ENCODE measurements at places on chromosomes 4 and X.

DNA sequence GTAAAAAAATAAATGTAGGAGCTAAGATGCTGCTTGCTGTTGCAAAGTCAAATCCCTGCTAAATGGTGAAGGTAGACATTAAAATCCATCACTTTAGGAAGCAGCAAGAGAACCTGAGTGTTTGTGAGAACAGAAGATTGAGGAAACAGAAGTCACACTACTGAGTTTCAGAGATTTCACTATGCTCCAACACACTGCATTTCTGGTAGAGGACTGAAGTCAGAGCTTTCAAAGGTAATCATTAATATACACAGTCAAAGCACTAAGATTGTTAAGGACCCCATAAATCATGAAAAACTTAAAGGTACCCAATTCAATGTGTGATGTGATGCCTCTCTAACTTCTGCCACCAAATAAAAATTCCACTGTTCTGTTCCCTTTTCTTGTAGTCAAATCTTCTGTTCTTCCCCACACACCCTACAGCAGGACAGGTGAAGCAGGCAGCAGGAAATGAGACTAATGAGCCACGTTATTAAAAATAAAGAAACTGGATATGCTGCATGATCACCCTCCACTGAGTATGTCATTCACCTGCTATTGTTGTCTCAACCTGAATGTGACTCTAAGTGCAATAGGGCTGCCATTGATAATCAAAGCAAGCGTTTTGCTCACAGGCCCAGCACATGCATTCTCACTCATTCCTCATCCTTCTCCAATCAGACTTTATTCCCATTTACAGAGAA, 28.9 kb upstream of the APELA start:
- no peak for DNase-seq

DNA sequence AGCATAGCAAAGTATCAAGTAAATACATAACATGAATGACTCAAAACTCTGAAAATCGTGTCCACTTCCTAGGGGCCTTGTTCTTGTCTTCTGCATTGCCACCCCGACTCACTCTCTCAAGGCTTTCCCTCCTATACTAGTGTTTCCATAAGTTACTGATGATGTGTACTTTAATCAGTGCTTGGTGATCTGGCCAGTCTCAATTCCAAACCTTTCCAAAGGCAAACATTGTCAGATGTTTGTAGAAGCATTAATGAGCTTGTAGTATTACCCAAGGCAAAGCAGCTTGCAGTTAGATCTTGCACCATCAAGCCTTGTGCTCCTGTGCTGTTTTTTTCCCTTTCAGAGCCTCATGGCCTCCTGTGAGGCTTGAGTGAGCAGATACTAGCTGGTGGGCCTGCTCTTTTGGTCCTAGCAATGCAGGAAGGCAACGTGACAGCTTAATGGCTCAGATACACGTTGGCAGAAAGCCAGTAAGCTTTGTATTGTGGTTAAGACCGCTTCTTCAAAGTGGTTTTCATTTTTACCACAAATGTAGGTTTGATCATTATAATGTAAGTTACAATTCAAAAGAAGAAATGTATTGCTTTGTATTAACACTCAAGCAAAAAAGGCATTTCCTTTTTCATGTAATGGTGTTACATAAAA, 51.8 kb downstream of the RBPJ start:
- DNase-seq, result peak; percentile 84

GRCh38 chrX:131704136-131704695, 160.3 kb downstream of the OR13H1 start:
- no peak for DNase-seq

GRCh38 chr4:24840826-24841543, 45.6 kb downstream of the SOD3 start:
- no peak for DNase-seq

DNA sequence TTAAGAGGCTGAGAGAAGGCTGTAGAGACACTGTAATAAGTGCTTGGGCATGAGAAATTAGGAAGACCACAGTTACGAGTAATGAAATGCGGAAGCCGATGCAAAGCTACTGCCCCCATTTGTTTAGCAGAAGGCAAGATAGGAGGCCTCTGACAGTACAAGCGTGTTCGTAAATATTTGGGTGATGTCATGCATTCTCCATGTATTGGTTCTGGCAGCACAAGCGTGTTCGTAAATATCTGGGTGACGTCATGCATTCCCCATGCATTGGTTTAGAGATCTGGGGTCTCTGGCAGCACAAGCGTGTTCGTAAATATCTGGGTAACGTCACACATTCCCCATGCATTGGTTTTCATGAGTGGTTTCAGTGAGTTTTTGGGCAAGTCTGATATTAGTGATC, 661.5 kb upstream of the FRG1 start:
- DNase-seq, result no peak

- no peak for DNase-seq
Measured at GRCh38 chr4:152073351-152074087, 312.7 kb upstream of the GATB start.

- no peak for DNase-seq
Measured at GRCh38 chrX:47674776-47675175, 15.8 kb upstream of the UXT start.

GRCh38 chr4:123741906-123742305, 345.3 kb downstream of the SPRY1 start:
- DNase-seq, result no peak

DNA sequence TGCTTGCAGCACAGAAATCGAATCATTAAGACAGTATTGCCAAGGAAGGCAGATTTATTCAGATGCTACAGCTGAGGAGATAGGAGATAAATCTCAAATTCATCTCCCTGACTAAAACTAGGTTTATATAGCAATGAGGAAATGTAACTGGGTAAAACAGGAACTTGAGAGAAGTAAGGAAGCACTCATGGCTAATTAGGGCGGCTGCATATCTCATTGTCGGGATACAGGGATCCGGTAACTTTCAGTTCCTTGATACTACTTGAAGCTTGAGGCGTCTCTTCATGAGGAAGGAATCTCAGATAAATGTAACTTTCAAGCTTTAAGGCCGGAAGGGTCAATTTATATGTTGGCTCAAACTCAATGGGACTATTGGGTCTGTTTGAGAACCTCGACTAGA, 129.2 kb upstream of the WDR1 start:
- no peak for DNase-seq

- no peak for DNase-seq
Measured at GRCh38 chr4:85688055-85688740, 213.2 kb downstream of the ARHGAP24 start.

DNA sequence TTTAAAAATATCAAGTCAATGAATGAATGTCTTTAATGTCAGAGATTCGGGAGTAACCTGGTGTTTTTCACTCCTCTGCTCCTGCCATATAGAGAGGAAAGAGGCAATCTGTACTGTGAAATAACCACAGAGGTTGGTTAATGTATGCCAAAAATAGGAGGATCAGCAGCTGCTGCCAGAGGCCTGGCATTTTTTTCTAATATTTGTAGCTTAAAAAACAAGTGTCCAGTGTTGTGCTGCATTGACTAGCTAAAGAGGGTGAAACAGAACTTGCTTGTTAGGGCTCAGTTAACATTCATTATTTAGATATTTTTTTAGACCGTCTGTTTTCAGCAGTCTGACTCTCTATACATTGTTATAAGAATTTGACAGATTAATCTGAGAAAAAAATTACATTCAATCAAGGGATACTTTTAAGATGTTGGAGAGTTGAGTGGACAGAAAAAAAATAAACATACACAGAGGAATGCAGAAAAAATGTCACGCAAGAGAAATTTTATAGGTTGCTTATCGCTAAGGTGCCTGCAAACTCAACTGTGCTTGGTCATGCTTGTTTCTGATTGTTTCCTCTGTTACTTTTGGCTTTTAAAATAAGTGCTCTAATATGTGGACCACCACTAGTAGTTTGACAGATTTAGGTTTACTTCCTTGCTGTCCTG, 392.3 kb upstream of the GALNT7 start:
- DNase-seq, result no peak

DNA sequence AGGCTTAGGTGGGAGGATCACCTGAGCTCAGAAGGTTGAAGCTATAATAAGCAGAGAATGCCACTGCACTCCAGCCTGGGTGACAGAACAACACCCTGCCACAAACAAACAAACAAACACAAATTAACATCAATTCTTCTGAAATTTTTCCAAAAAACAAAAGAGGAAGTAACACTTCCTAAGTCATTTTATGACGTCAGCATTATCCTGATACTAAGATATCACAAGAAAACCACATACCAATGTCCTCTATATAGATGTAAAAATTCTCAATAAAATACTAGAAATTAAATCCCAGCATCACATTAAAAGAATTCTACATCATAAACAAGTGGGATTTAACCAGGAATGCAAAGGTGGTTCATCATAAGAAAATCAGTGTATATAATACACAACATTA, 64.4 kb upstream of the STK26 start:
- no peak for DNase-seq

- DNase-seq, result no peak
Measured at GRCh38 chrX:140104760-140105159, 139.4 kb upstream of the CXorf66 start.

- DNase-seq, result no peak
Measured at GRCh38 chr4:132344924-132345828, 803.9 kb upstream of the PCDH10 start.

DNA sequence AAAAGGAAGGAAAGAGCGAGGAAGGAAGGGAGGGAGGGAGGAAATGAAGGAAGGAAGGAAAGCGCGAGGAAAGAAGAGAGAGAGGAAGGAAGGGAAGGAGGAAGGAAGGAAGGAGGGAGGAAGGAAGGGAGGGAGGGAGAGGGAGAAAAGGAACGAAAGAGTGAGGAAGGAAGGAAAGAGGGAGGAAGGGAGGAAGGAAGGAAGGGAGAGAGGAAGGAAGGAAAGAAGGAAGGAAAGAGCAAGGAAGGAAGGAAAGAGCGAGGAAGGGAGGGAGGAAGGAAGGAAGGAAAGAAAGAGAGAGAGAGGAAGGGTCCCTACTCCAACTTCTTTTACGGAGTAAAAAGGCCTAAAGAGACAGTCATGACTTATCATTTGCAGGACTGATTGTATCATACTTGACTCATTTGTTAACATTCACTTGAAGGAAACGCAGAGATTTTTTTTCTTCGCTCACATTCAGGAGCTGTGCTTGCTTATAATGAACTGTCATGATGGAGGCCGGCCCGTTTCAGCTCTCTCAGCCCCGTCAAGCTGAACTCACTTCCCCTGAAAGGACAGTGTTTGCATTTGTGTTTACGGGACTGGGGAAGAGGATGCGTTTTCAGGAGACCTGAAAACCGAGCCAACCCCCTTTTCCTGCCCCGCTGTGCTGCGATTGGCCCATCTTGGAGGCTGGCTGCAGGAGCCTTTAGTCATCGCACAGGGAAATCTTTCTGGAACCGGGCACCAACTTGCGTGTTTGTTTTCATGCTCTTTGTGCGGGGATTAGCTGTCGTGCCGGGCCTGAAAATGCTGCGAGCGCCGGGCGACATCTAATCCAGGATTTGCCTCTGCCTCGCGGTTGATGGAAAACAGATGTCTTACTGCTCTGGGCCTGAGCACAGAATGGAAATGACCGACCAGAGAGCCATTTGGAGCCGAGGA, 17.8 kb downstream of the TRIM2 start:
- DNase-seq, result peak; percentile 37

GRCh38 chrX:120459309-120459708, 9.8 kb downstream of the LAMP2 start:
- no peak for DNase-seq

DNA sequence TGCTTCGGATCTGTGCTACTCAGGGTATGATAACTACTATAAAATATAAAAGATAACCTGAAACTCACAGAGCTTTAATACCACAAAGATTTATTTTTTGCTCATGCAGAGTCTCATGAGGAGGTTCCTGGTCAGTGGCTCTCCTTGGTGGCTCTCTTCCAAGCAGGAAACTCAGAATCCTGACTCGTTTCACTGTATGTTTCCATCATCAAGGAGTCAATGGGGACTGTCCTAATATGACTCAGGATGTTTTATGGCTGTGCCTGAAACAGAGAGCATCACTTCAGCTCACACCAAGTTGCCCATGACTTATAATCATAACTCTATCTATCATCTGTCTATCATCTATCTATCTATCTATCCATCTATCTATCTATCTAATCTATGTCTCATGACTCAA, 620.8 kb upstream of the NR3C2 start:
- DNase-seq, result no peak

DNA sequence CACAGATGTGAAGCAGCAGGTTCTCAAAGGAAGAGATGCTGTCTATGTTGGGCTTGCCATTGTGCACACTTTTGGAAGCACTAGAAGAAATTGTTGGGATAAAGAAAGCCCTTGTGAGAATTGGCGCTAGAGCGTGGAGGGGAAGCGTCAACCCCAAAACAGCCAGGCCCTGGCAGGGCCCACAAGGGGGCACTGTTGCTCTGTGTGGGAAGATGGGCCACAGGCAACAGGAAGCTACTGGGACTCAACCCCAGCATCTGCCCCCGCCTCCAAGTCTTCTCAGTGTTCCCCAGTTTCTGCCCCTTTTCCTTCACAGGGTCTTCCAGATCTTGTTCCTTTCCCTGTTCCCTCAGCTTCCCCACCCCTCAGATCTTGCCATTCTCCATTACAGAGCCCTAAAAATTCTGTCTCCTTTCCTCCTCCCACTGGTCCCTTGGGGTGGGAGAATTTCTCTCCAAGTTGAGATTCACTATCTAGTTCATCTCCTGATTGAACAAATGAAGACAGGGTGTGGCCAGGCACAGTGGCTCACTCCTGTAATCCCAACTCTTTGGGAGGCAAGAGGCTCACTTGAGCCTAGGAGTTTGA, 85.5 kb downstream of the STARD8 start:
- DNase-seq, result peak; percentile 37

DNA sequence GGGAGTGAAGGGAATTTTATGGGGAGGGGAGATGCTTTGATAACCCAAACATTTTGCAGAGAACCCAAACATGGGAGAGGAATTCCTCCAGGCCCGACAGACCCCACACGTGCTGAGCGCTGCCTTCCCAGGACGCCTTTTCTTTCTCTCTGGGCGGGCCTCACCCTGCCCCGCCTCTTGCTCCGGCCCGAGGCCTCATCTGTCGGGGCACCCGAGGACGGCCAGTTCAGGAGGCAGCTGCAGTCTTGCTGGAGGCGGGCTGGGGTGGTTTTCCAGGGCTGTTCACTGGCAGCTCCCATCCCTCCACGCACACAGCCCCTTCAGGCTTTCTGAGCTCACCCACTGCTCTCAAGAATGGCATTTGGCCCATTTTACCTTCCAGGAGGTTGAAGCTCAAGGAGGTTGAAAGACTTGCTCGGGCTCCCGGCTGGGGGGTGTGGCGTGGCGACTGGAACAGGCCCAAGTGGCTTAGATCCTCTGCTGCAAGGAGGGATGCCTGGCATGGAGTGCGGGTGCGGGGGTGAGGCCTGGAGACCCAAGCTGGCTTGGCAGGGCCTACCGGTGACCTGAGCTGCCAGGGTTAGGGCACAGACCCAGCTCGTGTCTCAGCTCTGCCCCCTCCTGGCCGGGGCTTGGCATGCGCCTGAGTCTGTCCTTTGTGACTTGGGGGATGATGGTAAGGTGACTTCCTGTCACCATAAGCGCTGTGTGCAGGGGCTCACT, 99.2 kb downstream of the PSAPL1 start:
- DNase-seq, result peak; percentile 15

GRCh38 chr4:85459736-85460135, 15.2 kb upstream of the ARHGAP24 start:
- no peak for DNase-seq

- no peak for DNase-seq
Measured at GRCh38 chr4:168632301-168632725, 135.5 kb downstream of the PALLD start.

- no peak for DNase-seq
Measured at GRCh38 chrX:109785053-109785452, 52.0 kb upstream of the ACSL4 start.

GRCh38 chr4:54942721-54943120, 182.7 kb downstream of the KDR start:
- DNase-seq, result peak; percentile 69

Measured in CD4-positive, alpha-beta T cell treated with Interleukin-4 for 4 hours (primary cell).